ENCODE measurements at places on chromosomes 4 and X.

GRCh38 chrX:16335181-16335580, 167.9 kb downstream of the MAGEB17 start:
- DNase-seq, result no peak

GRCh38 chrX:23883737-23884354, 23.9 kb downstream of the APOO start:
- no peak for DNase-seq

DNA sequence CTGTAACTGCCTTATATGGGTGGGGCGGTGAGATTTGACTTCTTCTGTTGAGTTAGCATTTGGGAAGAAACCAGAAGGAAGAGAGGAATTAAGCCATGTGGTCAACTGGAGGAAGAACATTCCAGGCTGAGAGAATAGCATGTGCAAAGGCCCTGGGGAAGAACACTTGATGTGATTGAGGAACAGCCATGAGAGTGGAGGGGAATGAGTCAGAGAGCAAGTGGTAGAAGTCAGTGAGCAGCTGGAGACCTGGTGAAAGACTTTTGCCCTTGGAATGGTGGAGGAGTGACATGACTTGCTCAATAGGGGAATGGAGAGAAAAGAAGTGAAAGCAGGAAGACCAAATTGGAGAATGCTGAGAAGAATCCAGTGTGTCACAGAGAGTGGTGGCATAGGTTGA, 327.8 kb upstream of the HAND2 start:
- no peak for DNase-seq

- DNase-seq, result no peak
These were observed 48.2 kb upstream of the PPP2R3B start for GRCh38 chrX:434946-435345.

- no peak for DNase-seq
These were observed 70.1 kb downstream of the MID1IP1 start for GRCh38 chrX:38871129-38872029.

DNA sequence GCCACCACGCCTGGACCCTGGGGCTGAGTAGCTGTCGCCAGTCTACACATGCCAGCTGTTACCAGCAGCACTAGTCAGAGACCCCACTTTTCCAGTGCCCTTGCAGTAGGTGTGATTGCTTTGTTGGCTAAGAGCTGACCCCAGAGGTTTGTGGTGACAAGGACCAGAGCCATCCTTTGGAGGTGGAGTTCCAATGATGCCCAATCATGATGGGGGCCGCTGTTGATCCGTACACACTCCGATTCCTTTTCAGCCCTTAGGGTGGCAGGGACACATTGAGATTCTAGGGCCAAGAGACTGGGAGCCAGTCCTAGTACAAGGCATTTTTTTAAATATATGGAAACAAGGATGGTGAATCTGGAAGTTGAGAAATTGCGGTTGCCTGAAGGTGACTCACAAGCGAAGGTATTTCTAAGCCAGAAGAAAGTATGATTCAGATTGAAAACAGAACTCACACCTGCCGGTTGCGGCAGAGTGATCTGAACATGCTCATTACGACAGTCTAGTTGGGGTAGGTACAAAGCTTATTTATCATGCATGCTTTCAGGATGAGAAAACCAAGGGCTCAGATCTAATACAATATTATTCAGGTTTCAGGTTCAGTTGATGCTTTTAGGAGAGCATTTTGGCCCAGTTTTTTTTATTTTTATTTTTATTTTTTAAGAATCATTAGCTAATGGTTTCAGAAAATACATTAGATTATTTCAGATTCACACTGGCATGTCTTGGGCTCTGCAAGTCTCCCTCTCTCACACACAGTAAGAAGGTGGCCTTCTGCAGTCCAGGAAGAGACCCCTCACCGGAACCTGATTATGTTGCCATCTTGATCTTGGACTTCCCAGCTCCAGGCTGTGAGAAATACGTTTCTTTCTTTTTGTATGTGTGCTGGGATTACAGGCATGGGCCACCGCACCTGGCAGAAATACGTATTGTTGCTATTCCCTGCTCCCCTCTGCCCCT, 43.4 kb downstream of the SHROOM2 start:
- DNase-seq, result no peak

- no peak for DNase-seq
These were observed 3.6 kb upstream of the EIF4E start for GRCh38 chr4:98932539-98932938.

DNA sequence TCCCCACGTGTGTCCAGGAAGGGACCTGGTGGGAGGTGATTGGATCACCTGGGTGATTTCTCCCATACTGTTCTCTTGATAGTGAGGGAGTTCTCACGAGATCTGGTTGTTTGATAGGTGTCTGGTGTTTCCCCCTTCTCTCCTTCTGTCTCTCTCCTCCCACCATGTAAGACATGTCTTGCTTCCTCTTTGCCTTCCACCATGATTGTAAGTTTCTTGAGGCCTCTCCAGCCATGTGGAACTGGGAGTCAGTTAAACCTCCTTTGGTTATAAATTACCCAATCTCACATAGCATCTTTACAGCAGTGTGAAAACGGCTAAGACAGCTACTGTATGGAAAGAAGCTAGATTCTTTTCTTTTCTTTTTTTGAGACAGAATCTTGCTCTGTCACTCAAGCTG, 21.6 kb upstream of the FGG start:
- DNase-seq, result no peak

DNA sequence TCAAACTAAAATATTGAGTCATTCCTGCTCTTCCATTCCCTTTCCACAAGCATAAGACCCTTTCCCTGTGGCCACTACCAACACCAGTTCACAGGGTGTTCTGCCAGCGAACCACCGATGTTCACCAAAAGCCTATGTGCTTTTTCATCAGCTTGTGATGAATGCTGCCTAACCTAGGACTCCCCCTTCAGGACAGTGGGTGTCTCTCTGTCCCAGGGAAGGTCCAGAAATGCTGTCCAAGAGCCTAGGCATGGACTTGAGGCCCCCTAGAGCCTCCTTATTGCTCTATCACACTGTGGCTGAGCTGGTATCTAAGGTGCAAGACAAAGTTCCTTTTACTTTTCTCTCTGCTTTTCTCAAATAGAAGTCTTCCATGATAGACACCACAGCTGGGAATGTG, 1015.6 kb downstream of the PCDH19 start:
- no peak for DNase-seq

DNA sequence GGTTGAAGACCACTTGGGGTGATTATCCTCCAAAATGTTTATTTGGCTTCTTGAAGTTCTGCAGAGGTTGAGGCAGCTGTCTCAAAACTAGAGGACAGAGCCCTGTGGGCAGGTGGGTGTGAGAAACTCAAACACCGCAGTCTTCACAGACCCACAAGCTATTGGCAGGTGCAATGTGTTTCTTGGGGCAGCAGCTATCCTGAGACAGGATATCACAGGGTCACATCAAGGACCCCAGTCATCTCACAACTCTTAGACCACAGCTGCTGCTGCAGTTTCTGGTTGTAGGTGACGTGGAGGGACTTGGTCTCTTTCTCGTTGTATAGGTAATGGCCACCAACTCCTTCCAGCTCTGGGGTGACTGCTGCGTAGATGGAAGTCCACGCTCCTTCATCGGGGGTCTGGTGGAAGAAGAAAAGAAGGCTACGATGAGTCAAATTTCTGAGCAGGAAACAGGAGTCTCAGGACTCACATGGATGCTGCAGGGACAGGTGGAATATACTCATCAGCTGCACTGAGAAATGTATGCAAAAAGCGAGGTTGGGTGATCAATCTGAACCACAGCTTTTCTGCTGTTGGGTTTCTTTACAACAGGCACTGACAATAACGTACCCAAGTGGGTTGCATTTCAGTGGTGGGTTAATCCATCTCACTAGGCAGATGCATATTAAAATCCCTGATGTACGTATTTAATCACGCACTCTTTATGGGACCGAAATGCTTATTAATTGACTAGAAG, 279.8 kb downstream of the DHRSX start:
- no peak for DNase-seq

DNA sequence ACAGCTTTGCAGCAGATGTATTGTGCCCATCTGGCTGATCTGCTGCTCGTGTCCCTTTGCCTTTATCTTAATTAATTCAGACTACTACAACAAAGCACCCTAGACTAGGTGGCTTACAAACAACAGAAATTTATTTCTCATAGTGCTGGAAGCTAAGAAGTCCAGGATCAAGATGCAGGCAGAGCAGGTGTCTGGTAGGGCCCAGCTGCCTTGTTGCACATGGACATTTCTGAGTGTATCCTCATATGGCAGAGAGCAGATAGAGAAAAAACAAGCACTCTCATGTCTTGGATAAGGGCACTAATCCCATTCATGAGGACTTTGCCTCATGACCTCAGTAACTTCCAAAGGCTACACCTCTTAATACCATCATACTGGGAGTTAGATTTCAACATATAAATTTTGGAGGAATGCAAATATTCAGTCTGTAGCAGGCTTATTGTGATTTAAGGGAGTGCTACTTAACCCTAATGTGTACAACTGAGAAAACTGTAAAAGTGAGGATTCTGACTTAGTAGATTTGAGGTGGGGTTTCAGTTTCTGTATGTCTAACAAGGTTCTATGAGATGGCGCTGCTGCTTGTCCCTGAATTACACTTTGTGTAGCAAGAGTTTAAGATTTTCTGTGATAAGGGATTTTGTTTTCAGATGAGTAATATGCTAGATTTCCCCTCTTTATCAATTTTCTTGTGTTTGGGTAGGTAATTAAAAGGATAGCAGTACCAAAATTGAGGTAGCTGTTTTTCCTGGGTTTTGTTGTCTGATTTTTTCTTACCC, 473.2 kb upstream of the TECRL start:
- DNase-seq, result peak; percentile 59

DNA sequence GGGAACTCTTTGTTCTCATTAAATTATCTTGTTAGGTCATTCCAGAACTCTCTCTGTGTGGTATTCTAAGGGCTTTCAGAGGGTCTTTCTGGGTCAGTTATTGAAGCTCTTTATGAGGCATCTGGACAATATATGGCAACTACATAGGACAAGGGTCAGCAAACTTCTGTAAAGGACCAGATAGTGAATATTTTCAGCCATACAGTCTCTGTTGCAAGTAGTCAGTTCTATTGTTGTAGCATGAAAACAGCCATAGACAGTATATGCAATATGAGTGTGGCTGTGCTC, 35.1 kb downstream of the HADH start:
- DNase-seq, result no peak

DNA sequence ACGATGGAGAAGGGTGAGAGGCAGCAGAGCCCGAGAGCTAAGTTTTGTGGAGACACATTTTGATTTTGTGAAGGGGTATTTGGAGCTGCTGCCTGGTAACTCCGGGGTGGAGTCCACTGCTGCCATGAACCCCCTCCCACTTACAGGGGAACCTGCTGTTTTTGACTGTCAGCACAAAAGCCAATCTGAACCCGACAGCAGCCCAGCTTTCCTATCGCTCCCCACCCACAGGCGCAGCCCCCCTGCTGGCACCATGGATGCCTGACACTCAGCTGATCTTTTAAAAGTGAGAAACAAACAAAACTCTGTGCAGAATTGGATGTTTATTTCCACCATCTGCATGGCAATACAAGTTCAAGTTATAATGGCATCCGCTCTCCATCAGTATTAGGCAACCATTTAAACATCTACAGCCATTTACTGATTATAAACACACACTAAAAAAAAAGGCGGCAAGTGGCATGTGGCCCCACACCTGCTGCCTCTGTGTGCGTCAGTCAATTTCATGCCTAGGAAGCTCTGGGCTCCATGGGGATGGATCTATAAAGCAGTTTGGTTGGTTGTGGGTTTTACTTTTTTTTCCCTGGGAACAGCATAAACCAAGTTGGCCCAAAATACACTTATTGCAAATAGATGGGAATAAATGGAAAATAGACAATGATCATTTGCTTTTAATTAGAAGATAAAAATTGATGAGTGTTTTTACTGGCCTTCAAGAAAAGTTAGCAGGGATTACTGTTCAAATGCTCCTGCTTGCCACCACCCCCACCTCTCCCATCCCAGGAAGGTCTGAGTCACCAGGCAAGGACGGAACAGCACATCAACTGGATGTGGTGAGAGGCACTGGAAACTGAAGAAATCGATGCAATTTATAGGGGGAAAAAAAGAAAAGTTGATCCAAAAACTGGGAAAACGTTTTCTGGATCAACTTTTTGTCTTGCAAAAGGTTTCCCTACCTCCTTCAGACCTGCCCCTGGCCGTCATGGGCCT, 46.0 kb downstream of the SEPSECS start:
- DNase-seq, result no peak

DNA sequence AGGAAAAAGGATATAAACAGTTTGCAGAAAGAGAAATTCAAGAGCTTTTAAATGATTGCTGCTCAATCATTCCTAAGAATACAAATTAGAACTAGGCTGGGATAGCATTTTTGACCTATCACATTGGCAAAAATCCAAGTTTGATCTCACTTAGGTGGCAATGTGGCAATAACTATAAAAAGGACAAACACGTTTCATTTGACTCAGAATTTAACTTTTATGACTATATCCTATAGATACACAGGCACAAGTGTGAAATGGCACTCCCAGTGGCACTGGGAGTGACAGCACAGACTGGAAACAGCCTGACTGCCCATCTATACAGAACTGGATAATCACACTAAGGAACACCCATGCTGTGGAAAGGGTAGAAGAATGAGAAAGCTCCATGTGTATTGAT, 11.1 kb downstream of the CENPU start:
- no peak for DNase-seq

GRCh38 chr4:6984612-6985425, 58.4 kb upstream of the TADA2B start:
- no peak for DNase-seq

- no peak for DNase-seq
These were observed 163.0 kb downstream of the BTC start for GRCh38 chr4:74631338-74631737.

DNA sequence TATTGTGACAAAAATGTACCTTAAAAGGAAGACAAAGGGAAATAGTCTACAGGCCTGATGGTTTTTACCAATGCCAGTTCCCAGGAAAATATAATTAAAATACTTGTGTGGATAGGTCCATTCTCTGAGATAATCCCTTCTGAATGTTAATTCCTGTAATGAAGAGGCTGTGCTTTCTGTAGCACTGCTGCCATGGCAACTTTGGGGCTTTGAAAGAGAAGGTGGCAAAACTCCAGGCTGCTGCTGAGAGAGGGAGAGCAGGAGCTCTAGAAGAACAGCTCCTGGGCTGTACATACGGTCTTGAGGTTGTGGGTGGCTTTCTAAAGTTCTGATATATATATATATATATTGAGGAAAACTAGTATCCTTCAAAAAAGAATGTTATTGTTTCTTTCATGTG, 125.4 kb downstream of the PDLIM5 start:
- DNase-seq, result no peak

DNA sequence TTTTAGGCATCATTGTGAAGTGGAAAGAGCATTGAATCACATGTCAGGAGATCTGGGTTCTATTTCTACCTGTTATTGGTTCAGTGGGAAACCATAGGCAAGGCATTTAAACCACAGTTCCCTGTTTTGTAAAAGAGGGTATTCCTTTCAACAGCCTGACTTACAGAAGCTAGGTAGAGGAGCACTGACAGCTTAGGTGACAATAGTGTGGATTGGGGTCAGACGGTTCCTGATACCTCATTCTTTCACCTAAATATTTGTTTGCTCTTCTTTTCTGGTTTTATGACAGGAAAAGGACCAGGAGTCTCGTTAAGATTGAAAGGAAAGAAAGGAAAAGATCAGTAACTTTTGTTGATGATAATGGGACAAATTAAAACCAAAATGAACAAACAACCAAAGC, 15.9 kb upstream of the PDLIM5 start:
- DNase-seq, result no peak
